Tibial artery (tissue), 4 donors: ENCODE measurements at places on chromosomes 5 and 9.
A peak's percentile ranks its signal among the peaks of the same experiment; 100 is the strongest.

DNA sequence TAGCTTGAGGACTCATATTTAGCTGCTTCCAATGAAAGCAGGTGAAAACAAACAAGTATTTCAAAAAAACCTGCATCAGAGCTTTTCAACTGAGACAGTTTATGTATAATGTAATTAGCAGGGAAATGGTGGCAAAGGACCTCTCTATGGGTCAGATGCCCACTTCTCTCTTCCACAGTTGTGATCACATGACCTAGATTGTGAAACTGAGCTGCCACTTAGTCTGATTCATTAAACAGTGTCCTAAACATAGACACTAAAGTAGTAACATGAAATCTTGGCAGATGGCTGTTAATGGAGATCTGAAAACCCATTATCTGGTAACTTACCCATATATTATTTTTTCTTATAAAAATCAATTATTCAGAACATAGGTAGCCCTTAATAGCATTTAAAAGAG lies 663.6 kb upstream of the RIOK2 start:
- no peaks in the 10 kb centered on the region for H3K36me3 ChIP-seq
- DNase-seq, result no peak
- no peaks in the 10 kb centered on the region for H3K4me1 ChIP-seq
- no peaks in the 10 kb centered on the region for H3K27me3 ChIP-seq
- H3K4me3 ChIP-seq, result no peak overlapping the region

GRCh38 chr9:1490341-1491232 lies 440.4 kb downstream of the DMRT2 start:
- H3K4me3 ChIP-seq, result no peak overlapping the region
- no peaks in the 10 kb centered on the region for H3K27me3 ChIP-seq
- H3K27ac ChIP-seq, result no peak overlapping the region
- DNase-seq, result no peak

DNA sequence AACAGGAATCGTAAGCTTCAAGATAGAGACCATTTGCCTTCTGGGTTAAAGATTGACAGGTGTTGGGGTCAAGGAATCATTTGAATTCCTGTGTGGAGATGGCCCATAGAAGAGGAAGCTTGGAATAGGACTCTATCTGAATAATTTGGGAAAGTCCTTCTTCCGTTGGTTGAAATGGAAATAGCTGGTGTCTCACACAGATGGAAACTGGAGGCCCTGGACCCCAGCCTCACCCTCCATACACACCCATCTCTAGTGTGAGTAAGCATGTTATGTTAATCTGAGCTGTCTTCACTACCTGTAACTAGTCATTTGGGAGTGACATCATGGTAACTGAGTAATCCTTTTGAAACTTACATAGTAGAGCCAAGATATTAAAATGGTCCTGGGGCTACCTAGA lies 184.4 kb downstream of the CD180 start:
- no peaks in the 10 kb centered on the region for H3K27me3 ChIP-seq
- no peaks in the 10 kb centered on the region for H3K4me1 ChIP-seq
- peak overlapping the region; percentile 77 for H3K27ac ChIP-seq
- DNase-seq, result no peak
- H3K36me3 ChIP-seq, result no peaks in the 10 kb centered on the region

GRCh38 chr9:126481862-126482261 lies 131.9 kb upstream of the LMX1B start:
- peak overlapping the region; percentile 43 for H3K4me3 ChIP-seq
- H3K4me1 ChIP-seq, result no peaks in the 10 kb centered on the region
- DNase-seq, result no peak
- no peaks in the 10 kb centered on the region for H3K27me3 ChIP-seq
- H3K27ac ChIP-seq, result peak overlapping the region; percentile 51
- H3K36me3 ChIP-seq, result peaks cover 11% of the 10 kb centered on the region

DNA sequence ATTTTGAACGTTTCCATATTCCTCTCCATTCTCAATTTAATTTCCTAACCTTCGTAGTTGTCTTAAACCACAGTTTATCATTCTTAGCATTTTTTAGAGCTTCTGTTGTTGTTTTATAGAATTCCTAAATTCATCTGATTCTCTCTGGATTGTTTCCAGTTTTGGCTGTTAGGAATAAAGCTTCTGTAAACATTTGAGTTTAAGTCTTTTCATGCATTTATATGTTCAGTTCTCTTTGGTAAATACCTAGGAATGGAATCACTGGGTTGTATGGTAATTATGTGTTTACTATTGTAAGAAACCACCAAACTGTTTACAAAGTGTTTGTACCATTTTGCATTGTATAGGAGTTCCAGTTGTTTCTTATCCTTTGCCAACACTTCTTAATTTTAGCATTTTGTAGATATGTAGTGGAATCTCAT lies 29.7 kb downstream of the GPR21 start:
- DNase-seq, result no peak
- no peaks in the 10 kb centered on the region for H3K27me3 ChIP-seq
- peak overlapping the region; percentile 82 for H3K27ac ChIP-seq
- no peak overlapping the region for H3K4me3 ChIP-seq

DNA sequence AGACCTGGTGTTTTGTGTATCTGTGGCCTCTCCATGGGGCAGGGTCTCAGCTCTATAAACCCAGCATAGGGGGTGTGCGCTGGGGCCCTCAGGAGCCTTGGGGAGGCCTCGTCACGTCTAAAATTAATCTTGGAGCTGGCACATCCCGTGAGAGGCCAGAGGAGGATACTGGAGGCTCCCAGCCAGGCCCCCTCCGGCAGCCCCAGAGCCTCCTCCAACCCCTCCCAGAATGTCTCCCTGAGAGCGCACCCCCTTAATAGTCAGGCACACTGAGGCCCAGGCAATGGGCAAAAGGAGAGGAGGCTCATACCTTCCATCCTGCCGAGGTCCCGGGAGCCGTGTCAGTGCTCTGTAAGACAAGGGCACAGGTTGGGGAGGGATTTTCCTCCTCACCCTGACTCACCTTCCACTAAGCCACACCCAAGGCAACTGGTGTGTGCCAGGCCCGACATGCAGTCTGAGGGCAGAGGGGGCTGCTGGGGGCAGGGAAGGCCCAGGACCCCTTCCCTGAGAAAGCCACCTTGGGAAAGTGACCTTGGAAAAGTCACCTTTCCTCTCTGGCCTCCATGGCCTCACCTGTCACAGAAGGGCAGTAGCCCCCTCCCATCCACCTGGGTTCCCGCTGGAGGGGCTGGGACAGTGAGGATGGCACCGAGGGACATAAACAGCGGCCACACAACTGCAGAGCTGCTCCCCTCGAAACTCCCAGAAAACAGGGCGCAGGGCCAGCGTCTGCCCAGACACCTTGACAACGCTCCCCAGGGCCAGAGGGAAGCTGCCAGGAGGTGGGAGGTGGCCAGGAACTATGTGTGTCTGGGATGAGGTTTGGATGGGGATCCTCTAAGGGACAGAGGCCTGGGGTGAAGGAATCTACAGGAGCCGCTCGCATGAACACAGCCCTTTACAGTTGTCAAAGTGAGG lies 2.9 kb downstream of the AK1 start:
- peaks cover 55% of the 10 kb centered on the region for H3K4me1 ChIP-seq
- peak overlapping the region; percentile 21 for H3K4me3 ChIP-seq
- peak overlapping the region; percentile 76 for H3K27ac ChIP-seq
- no peak for DNase-seq

GRCh38 chr5:117973785-117974184 lies 1014.6 kb downstream of the DTWD2 start:
- no peaks in the 10 kb centered on the region for H3K36me3 ChIP-seq
- no peaks in the 10 kb centered on the region for H3K27me3 ChIP-seq
- no peak overlapping the region for H3K27ac ChIP-seq
- no peak for DNase-seq
- H3K4me1 ChIP-seq, result no peaks in the 10 kb centered on the region

- no peaks in the 10 kb centered on the region for H3K36me3 ChIP-seq
- no peaks in the 10 kb centered on the region for H3K27me3 ChIP-seq
- H3K4me1 ChIP-seq, result peaks cover 35% of the 10 kb centered on the region
- H3K4me3 ChIP-seq, result no peak overlapping the region
- H3K27ac ChIP-seq, result no peak overlapping the region
- no peak for DNase-seq
Measured at GRCh38 chr5:59547731-59548130, 345.8 kb downstream of the PDE4D start.

GRCh38 chr5:143197260-143197656 lies 206.2 kb downstream of the NR3C1 start:
- H3K4me1 ChIP-seq, result peaks cover 15% of the 10 kb centered on the region
- no peak overlapping the region for H3K4me3 ChIP-seq
- DNase-seq, result no peak
- H3K36me3 ChIP-seq, result no peaks in the 10 kb centered on the region

- H3K27ac ChIP-seq, result no peak overlapping the region
- H3K27me3 ChIP-seq, result no peaks in the 10 kb centered on the region
- DNase-seq, result no peak
Measured at GRCh38 chr9:116792271-116792670, 105.2 kb downstream of the TRIM32 start.

GRCh38 chr5:54947187-54947586 lies 38.2 kb downstream of the ESM1 start:
- no peaks in the 10 kb centered on the region for H3K27me3 ChIP-seq
- H3K27ac ChIP-seq, result no peak overlapping the region
- DNase-seq, result no peak
- H3K36me3 ChIP-seq, result no peaks in the 10 kb centered on the region
- H3K4me3 ChIP-seq, result no peak overlapping the region
- no peaks in the 10 kb centered on the region for H3K4me1 ChIP-seq

DNA sequence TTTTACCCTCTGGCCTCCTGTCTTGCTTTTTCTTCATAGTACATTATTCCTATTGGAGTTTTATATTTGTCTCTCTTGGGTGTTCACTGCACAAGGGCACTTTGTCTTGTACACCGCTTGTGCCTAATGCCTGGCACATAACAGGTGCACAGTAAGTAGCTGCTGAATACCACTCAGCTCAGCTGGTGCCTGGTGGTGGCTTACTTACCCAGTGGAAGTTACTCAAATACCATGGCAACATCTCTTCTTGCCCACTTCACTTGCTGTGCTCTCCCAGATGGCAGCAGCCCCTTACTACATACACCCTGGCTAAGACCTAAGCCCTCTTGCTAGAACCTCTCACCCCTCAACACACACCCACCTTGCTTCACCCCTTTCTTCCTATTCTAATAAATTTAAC lies 11.3 kb upstream of the SKP1 start:
- H3K27me3 ChIP-seq, result no peaks in the 10 kb centered on the region
- no peak overlapping the region for H3K4me3 ChIP-seq

DNA sequence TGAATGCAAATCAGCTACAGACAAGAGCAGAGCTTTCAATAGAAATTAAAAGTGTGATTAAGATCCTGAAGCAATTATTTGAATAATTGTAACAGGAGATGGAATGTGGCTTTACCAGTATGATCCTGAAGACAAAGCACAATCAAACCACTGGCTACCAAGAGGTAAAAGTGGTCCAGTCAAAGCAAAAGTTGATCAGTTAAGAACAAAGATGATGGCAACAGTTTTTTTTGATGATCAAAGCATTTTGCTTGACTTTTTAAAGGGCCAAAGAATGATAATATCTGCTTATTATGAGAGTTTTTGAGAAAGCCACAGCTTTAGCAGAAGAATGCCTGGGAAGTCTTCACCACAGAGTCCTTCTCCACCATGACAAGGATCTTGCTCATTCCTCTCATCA lies 409.2 kb downstream of the CSNK1G3 start:
- H3K27ac ChIP-seq, result no peak overlapping the region
- H3K4me1 ChIP-seq, result no peaks in the 10 kb centered on the region
- no peak overlapping the region for H3K4me3 ChIP-seq
- no peaks in the 10 kb centered on the region for H3K36me3 ChIP-seq
- no peak for DNase-seq

GRCh38 chr5:74954919-74955318 lies 88.7 kb upstream of the FAM169A start:
- H3K27ac ChIP-seq, result no peak overlapping the region
- no peaks in the 10 kb centered on the region for H3K4me1 ChIP-seq
- H3K4me3 ChIP-seq, result no peak overlapping the region
- H3K27me3 ChIP-seq, result no peaks in the 10 kb centered on the region
- H3K36me3 ChIP-seq, result no peaks in the 10 kb centered on the region

GRCh38 chr5:172953776-172954675 lies 5.2 kb upstream of the RPL26L1 start:
- peaks cover 32% of the 10 kb centered on the region for H3K4me1 ChIP-seq
- DNase-seq, result no peak
- H3K4me3 ChIP-seq, result no peak overlapping the region
- H3K36me3 ChIP-seq, result peaks cover 20% of the 10 kb centered on the region
- H3K27me3 ChIP-seq, result no peaks in the 10 kb centered on the region

DNA sequence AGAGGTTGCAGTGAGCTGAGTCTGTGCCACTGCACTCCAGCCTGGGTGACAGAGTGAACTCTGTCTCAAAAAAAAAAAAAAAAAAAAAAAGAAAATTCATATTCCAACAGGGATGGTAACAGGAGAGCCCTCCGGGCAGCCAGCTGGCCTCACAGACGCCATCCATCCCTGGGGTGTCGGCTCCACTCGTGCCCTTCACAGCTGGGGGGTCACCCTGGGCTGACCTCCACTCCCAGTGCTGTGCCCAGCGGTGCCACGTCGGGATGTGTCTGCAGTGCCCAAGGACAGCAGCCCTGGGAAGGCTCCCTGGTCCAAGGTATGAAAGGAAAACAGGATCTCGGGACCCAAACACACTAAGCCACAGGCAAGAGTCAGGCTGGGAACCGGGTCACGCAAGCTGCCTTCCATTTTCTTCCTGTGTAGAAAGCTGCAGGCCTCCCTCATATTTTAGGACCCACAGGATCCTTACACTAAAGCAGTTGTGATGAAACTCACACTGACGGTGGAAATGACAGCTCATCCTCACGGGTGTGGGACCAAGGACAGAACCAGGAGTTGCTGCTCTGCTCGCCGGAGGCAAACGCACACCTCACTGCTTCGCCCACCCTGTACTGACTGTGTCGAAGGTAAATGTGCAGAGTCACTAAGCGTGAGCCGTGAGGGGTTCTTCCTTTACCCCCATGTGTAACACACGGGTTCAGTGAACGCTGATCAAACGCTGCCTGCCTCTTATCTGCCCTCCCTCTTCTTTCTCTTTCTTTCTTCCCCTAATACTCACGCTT lies 5.3 kb downstream of the SLC12A7 start:
- no peak for DNase-seq
- H3K36me3 ChIP-seq, result no peaks in the 10 kb centered on the region
- no peak overlapping the region for H3K4me3 ChIP-seq
- H3K4me1 ChIP-seq, result peaks cover 22% of the 10 kb centered on the region

- H3K27ac ChIP-seq, result no peak overlapping the region
- H3K4me3 ChIP-seq, result no peak overlapping the region
- H3K27me3 ChIP-seq, result no peaks in the 10 kb centered on the region
- peak; percentile 91 for DNase-seq
- H3K36me3 ChIP-seq, result no peaks in the 10 kb centered on the region
- H3K4me1 ChIP-seq, result peaks cover 15% of the 10 kb centered on the region
Measured at GRCh38 chr5:170307575-170308465, 10.2 kb upstream of the LCP2 start.

GRCh38 chr5:67291671-67292070 lies 95.1 kb upstream of the CD180 start:
- H3K36me3 ChIP-seq, result no peaks in the 10 kb centered on the region
- H3K4me1 ChIP-seq, result no peaks in the 10 kb centered on the region
- no peaks in the 10 kb centered on the region for H3K27me3 ChIP-seq

GRCh38 chr9:68428481-68428880 lies 72.1 kb downstream of the PGM5 start:
- peaks cover 19% of the 10 kb centered on the region for H3K4me1 ChIP-seq
- no peak overlapping the region for H3K4me3 ChIP-seq
- H3K27ac ChIP-seq, result peak overlapping the region; percentile 60
- no peaks in the 10 kb centered on the region for H3K27me3 ChIP-seq
- no peaks in the 10 kb centered on the region for H3K36me3 ChIP-seq

GRCh38 chr5:104265531-104266140 lies 703.0 kb upstream of the NUDT12 start:
- H3K4me3 ChIP-seq, result no peak overlapping the region
- H3K27me3 ChIP-seq, result no peaks in the 10 kb centered on the region
- no peaks in the 10 kb centered on the region for H3K36me3 ChIP-seq
- DNase-seq, result no peak
